Pons (tissue), 1 donor: ENCODE measurements at places on chromosomes 16 and 17.

DNA sequence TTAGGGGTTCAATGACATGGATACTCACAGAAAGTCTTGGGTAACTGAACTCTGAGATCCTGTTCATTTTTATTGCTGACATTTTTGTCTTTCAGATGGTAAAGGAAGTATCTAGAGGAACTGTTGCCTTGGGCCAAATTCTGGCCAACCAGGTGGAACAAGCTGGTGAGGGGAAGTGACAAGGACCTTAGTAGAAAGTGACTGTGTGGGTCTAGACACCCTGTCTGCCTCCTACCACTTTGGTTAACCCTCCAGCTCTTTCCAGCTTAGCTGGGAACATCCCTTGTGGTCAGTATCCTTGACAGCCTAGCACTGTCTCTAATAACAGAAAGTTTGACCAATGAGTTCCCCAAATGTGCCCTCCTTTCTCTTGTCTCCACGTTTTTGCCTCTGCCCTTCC is 28.8 kb upstream of the PRKCB start:
- peak; percentile 54 for DNase-seq

DNA sequence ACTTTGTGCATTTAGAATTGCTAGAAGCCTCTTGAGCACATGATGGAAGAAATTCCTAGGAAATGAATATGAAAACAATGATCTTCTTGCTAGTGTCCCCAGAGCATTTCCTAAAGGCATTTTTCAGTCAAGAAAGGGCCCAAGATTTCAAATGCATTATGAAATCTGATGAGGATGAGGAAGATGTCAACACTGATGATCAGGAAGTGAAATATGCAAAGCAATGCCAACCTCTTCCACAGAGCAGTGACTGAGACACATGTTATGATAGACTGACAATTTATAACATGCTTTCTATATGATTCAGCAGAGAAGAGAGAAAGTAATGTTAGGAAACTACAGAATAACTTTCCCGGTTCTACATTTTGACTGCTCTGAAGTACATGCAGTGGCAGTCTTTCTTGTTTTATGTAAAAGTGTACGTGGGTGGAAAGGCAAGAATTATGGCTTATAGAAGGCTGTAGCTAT is 859.1 kb upstream of the GOT2 start:
- no peak for DNase-seq

DNA sequence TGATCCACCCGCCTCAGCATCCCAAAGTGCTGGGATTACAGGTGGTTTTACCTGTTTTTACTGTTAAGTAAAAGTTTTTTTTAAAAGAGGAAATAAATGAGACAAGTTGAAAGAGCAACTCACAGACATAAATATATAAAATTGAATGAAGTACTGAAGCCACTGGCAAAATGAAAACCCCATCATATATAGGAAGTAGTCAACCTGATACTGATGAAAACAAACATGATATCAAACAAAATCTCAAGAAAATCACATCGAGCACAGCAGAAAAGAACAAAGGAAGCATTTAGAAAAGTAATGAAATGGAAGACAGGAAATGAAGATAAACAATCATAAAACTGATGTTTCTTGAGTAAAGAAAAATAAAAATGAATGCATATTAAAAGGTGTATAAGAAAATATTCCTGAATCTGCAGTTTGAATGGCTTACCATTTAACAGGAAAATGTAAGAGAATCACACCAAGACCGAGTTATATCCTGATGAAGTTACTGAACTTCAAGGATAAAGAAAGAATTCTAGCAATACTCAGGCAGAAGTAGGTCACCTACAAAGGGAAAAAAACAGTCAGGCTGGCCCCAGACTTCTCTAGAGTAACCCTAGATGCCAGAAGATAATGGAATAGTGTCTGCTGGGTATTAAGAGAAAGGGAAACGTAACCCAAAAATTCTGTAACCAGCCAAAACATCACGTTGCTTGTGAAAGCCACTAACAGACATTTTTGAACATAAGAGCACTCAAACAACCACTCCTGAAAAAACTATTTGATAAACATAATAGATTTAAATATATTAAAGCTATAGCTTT is 31.5 kb downstream of the UBE2G1 start:
- no peak for DNase-seq

GRCh38 chr16:15873301-15873700 is 15.1 kb downstream of the CEP20 start:
- DNase-seq = no peak
